ENCODE measurements at places on chromosomes 11 and 22.

GRCh38 chr22:43506487-43506886 is 94.7 kb downstream of the MPPED1 start:
- no peak for DNase-seq

DNA sequence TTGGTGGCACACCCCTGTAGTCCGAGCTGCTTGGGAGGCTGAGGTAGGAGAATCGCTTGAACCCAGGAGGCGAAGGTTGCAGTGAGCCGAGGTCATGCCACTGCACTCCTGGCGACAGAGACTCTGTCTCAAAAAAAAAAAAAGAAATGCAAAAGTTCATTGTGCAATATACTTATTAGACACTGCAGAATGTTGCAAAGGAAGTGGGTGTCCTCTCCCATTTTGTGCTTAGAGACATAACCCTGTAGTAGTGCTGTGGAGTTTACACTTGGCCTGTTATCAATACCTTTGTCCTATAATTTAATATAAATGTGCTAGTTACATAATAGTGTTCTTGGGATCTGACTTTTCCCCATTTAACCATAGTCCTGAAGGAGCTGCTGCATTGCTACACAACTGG is 9.4 kb downstream of the BCL2L13 start:
- no peak for DNase-seq

GRCh38 chr11:83554876-83555275 is 268.7 kb upstream of the CCDC90B start:
- DNase-seq = no peak

DNA sequence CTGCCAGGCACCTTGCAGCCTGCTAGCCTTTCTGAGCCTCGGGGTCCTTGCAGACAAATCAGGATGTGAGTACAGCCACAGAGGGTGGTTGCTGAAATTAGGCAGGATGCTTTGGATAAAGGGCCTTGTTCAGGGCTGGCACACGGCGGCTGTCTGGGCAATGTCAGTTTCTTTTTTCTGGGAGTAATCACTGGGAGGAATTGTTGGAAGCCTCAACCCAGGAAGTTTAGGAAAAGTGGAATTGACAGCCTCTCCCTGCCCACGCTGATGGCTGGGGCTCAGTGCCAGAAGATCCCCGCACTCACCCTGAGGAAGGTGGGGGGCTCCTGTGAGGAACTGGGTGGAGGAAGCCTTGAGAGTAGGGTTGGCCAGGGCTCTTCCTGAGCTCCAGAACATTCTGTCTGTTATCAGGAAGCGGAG is 37.4 kb downstream of the CD82 start:
- DNase-seq = no peak

GRCh38 chr11:105906517-105906916 is 115.5 kb downstream of the MSANTD4 start:
- no peak for DNase-seq

- DNase-seq = no peak
Measured at GRCh38 chr11:127506647-127507046, 506.1 kb upstream of the KIRREL3 start.

GRCh38 chr11:35142481-35143075 is 3.6 kb downstream of the CD44 start:
- DNase-seq = no peak

DNA sequence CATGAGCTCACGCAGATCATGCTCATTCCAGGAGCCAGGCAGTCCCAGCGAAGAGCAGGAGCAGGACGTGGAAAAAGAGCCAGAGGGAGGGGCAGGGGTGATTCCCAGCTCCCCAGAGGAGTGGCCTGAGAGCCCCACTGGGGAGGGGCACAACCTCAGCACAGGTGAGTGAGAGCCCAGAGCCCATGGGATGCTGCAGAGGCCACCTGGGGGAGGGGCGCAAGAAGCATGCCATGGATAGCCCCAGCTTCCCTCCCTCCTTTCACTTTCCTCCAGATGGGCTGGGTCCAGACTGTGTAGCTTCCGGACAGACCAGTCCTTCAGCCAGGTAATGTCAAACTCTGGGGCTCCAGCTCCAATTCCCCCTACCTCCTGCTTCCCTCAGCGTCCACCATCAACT is 6.2 kb downstream of the SMTNL1 start:
- no peak for DNase-seq

- no peak for DNase-seq
Measured at GRCh38 chr22:50481045-50481439, 301 bp upstream of the ADM2 start.

DNA sequence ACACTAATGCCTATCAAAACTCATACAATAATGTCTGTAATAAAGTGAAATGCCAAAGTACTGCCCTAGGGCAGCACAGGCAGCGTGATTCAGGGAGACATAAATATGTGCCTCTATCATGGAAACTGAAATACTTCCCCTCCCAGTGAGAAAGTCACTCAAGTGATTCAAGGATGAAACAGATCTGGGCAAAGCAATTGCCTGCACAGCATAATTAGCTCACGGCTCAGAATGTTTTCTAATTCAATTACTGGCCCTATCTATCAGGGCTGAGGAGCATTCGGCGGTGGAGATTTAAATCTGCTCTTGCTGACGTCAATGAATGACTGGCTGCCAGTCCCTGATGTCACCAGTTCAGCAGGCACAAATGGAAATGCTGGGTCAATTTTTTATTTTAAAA is 27.7 kb upstream of the PPP2R1B start:
- no peak for DNase-seq

GRCh38 chr11:61477727-61478148 is 30.8 kb upstream of the LRRC10B start:
- no peak for DNase-seq

GRCh38 chr11:77289737-77290136 is 11.7 kb downstream of the GDPD4 start:
- DNase-seq = no peak

- DNase-seq = no peak
Measured at GRCh38 chr11:101429703-101430540, 153.9 kb downstream of the TRPC6 start.

GRCh38 chr22:38879108-38879729 is 7.2 kb upstream of the CBX6 start:
- no peak for DNase-seq

DNA sequence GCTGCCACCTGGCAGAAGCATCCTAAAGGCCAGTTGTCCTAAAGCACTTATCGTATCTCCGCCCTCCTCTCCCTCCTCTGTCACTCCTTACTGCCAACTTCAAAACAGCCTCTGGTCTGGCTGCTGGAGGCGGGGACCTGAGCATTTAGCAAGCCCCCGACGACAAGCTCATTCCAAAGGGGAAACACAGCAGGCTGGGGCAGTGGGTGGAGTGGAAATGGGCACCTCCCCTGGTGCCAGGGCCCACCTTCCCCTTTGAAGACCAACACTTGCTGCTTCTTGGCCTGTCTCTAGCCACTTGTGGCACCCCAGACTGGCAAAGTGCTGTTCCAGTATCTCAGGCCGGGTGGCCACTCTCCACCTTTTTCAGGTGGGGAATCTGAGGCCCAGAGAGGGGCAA is 3.6 kb downstream of the MAP3K11 start:
- no peak for DNase-seq

- DNase-seq = no peak
Measured at GRCh38 chr11:12090061-12090591, 20.3 kb upstream of the MICAL2 start.

DNA sequence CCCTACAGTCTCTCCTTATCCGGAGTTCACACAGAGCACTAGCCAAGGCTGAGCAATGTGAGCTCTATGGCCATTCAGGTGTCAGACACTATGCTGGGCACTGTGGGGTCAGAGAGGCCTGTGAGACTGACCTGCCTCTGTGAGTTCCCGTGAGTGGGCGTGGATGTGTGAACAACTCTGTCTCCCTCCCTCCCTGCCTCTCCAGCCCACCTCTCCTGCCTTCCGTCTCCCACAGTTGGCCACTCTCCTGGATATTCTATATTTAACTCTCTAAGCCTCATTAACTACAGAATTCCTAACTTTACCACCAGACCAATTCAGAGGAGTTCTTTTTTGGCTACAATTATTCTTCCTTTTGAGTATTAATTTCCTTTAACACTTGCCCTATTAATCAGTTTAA is 191.6 kb upstream of the NCAM1 start:
- DNase-seq = no peak

DNA sequence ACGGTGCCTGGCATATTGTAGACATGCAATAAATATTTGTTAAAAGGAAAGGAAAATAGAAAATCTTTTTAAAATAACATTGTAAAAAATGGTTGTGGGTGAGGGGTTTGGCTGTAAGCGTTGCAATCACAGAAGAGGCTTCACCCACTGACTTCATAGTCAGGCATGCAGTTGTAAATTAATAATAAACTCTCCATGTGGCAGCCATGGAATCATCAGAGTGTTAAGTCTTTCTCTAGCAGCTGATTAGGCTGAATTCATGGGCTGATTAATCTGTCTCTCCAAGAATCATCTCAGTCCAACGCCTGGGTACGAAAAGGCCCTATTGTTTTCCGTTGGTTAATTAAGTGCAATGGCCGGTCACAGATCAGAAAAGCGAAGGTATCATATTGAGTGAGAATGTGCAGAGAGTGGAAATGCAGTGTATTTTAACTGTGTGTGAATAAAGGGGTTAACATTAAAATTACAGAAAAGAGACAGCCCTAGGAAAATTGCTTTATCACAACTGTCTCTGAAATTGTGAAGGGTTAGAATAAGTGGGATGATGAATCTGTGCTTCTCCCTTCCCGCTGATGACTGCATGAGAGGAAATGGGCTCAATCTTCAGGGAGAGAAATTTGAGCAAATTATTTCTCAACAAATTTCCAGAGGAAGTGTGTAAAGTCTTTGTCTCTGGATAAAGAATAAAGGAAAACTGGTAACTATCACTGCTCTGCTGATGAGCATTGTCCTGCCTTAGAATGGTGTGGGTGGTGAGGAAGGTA is 269.0 kb downstream of the FAM76B start:
- DNase-seq = no peak

- no peak for DNase-seq
Measured at GRCh38 chr11:36453678-36454077, 56.4 kb downstream of the TRAF6 start.

DNA sequence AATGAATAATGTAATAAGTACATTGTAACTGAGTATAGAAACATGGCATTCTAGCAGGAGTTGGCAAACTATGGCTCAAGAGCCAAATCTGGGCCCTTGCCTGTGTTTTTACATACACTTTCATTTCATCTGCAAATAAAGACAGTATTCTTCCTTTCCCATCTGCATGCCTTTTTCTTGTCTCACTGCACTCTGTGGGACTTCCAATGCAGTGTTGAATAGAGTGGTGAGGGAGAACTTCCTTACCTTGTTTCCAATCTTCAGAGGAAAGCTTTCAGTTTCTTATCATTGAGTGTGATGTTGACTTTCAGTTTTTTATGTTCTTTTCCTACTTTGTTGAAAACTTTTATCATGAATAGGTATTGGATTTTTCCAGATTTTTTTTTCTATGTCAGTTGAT is 82.1 kb downstream of the USP47 start:
- DNase-seq = no peak

DNA sequence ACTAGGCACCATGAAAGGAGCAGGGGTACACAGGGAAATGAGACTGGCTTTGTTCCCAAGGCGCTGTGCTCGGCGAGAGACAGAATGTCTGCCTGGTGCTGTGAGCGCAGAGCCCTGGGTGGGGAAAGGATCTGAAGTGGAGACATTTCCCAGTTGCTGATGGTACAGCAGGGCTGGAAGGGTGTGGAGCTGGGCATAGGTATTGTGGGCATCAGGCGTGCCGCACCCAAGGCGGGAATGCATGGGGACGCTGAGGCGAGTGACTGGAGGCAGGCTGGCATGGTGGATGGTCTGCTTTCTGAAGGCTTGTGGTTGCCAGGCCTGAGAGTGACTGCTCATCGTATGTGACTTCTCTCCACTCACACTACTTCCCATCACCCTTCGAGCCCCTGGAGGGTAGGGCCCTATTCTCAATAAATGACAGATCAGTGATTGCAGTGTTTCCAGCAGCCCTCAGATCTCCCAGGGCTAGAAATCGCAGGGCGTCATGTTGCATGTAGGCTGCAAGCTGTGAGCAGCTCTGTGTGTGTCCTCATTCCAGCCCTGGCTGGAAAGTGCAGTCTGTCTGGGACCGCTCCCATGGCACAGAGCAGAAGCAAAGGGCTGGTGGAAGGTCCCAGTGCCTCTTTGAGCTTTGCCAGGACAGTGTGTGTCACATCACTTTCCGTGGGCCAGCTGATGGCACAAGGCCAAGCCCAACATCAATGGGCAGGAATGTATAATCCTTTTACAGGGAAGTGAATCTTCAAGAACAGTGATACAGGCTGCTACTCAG is 67.7 kb downstream of the TBC1D22A start:
- no peak for DNase-seq

- DNase-seq = no peak
Measured at GRCh38 chr11:75949023-75949672, 134.1 kb downstream of the UVRAG start.

GRCh38 chr22:18050065-18050464 is 25.7 kb upstream of the MICAL3 start:
- no peak for DNase-seq

GRCh38 chr11:107951155-107951554 is 22.9 kb downstream of the RAB39A start:
- no peak for DNase-seq

- no peak for DNase-seq
Measured at GRCh38 chr11:98434296-98434695, 586.5 kb upstream of the CNTN5 start.

GRCh38 chr11:119999220-119999619 is 138.7 kb downstream of the TRIM29 start:
- DNase-seq = no peak

GRCh38 chr11:134151083-134151747 is 72.6 kb downstream of the NCAPD3 start:
- DNase-seq = no peak

DNA sequence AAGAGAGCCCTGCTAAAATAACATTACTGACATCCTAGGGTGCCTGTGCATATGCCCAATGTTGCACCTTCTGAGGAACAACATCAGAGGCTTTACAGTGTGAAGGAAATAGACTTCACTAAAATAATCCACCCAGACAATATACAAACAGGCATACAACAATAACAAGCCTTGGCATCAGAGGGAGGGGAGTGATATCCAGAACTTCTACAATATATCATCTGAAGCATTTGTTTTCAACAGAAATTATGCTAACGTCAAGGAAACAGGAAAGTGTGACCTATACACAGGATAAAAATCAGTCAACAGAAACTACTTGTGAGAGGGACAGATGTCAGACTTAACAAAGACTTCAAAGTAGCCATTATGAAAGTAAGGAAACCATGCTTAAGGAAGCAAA is 81.3 kb downstream of the CTNND1 start:
- DNase-seq = no peak

DNA sequence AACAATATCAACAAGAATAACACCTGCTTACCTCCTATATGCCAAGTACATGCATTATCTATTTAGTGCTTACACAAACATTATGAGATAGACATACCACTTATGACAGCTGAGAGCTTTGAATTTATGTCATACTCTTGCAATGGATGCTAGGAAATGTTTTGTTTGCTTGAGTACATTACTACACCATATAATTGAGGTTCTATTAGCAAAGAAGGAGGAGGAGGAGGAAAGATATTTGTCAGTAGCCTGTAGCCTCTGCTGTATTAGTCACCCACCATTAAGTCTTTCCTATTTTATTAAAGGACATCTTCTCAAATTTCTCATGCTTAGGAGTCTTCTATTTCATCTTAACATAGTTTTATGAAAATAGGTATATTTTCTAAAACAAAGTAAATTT is 6.4 kb downstream of the ANO5 start:
- DNase-seq = no peak

- no peak for DNase-seq
Measured at GRCh38 chr22:45531441-45532234, 29.0 kb downstream of the FBLN1 start.

GRCh38 chr11:75603791-75604736 is 42.0 kb downstream of the SERPINH1 start:
- DNase-seq = no peak

- DNase-seq = no peak
Measured at GRCh38 chr22:50665738-50666137, 6.9 kb upstream of the SHANK3 start.
